ENCODE measurements at places on chromosomes 6 and 20. TPM values are rescaled to one million over a fixed set of nuclear protein-coding genes. Genes with fewer than 3 reads are reported as not detected.

SLC17A1 gene
- not detected for total RNA-seq

KCNG1 gene
- total RNA-seq, result 22.4 TPM

SDCBP2 gene
- total RNA-seq, result 3.3 TPM

HLA-DMA gene
- 0.82 TPM for total RNA-seq

RFX6 gene
- total RNA-seq, result not detected

KHDC1L gene
- total RNA-seq, result 1.2 TPM

POPDC3 gene
- 5.3 TPM for total RNA-seq

VSTM2L gene
- 201 TPM for total RNA-seq

PRR18 gene
- total RNA-seq, result under 0.01 TPM

SNAP25 gene
- 140 TPM for total RNA-seq

HDGFL1 gene
- total RNA-seq, result under 0.01 TPM

HLA-DRA gene
- 2.0 TPM for total RNA-seq

TNNC2 gene
- total RNA-seq, result not detected

ZSCAN26 gene
- total RNA-seq, result 36.3 TPM

Data from frontal cortex (tissue), 4 donors.